Esophagus squamous epithelium (tissue), 5 donors: ENCODE measurements at places on chromosomes 3 and 15.

GRCh38 chr3:98892263-98892662 lies 9.2 kb downstream of the DCBLD2 start:
- no peak for DNase-seq

DNA sequence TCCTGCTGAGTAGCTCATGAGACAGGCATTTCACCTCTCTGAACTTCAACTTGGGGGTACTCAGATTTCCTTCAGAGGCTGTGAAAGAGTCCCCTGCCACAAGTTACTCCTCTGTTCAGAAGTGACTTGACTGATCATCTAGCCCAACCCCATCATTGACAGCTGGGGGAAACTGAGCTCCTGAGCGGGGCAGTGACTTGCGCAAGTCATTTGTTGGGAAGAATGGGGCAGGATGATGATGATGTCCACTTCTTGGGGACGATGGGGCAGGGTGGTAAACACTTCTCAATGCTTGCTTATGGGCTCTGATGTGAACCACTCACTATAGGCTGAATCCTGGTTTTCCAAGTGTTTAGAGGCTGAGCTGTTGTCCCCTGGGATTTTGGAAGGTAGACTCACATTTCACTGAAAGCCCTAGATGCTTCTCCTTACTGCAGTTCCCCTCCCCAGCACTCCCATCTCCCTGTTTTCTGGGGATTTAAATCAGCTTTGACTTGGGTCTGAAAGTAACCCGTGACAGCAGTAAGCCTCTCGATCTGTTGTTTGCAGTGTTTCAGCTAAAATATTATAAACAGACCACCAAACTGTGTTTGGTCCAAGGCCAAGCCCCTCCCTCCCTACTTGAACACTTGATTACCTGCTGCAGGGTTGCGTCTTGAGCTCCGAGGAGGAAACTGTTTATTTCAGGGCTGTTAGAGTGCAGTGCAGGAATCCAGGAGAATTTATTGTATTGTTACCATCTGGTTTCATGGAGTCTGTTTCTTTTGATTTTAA lies 25.1 kb downstream of the SMAD3 start:
- DNase-seq, result no peak

- DNase-seq, result no peak
Measured at GRCh38 chr3:37594873-37595783, 266.6 kb upstream of the CTDSPL start.

DNA sequence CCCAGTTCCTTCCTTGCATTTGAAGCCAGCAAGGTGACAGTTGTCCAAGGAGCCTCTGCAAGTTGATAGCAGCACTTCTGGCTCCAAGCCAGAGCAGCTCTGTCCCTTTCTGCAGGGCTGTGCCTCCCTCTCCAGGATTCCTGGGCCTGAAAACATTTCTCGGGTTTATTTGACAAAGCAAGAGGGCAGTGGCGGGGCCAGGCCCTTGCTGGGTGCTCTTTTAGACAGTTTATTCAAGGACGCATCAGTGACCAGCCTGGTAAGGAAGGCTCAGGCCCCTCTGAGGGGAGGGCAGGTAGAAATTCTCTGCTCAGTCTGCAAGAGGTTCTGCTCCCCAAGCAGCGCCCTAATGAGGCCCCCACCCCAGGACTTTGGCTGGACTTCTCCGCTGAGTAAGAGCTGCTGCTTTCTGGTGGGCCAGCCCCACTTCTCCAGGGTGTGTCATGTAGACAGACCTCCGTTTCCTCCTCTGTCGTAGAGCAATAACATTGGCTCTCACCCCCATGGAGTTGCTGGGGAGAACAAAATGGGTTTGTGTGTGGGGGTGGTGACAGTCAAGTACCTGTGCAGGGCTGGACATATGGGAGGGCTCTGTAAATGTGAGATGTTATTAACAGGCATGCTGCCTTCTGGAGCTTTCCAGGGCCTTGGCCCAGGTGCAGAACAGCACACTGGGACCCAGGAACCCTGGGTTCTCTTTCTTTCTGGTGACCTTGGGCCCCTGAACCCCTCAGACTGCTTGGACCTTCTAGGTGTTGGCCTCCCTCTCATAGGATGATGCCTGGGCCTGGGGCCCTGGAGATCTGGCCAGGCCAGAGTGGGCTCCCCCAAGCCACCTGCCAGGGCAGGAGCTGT lies 146.2 kb upstream of the TLE3 start:
- no peak for DNase-seq

DNA sequence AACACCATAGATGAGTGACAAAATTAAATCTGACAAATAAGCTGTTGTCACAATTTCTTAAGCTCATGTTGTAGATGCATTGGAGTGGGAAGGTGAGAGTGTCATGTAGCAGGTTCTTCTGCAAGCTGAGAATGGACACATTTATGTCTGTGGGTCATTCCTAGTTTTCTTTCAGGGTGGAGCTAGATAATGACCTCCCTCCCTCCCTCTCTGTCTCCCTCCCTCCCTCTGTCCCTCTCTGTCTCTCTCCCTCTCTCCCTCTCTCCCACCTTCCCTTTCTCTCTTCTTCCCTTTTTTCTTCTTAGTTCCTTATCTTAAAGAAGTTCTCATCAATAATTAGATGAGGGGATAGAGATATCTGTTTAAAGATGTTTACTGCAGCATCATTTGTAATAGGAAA lies 36.0 kb downstream of the PXYLP1 start:
- DNase-seq, result no peak

DNA sequence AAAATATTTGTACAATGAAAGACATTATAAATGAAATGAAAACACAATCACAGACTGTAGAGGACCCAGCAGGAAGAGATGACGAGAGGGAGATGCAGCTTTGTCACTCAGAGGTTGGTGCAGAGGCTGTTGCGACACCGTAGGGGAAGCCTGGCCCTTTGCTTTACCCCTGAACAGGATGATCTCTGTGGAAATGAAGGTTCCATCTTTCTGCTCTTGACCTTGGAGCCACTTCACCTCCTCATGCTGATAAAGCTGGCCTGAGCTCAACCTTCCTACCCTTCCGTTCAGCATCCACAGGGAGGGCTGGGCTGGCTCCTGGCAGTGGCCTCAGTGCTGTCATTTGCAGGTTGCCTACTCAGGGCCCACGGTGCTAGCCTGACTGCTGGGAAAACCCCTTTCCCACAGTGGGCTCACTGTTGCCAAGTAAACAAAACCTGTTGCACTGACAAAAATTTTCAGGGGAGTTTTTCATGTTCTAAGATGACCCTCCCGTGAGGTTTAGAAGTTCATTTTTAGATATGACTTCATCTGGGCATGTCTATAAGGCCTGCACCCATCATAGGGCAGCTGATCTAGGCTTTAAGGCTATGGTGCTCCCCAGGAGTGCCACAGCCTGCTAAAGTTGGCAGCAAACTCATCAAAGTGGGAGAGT lies 3.0 kb upstream of the CD80 start:
- DNase-seq, result no peak

- DNase-seq, result no peak
Measured at GRCh38 chr15:87764461-87765240, 491.9 kb downstream of the NTRK3 start.

- DNase-seq, result no peak
Measured at GRCh38 chr3:21785765-21786437, 34.9 kb upstream of the ZNF385D start.

DNA sequence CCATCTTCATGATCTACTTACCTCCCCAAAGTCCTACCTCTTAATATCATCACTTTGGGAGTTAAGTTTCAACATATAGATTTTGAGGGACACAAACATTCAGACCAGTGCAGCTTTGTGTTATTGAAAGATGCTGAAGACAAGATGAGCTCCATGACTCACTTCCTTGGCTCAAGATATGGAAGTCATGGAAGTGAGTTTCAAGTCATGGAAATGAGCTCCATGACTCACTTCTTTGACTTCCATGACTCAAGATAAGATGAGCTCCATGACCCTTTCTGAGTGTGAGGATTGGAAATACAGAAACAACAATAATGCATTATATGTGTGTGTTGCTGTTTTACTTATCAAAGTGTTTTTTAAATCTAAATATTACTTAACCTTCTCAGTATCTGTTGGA lies 170.2 kb upstream of the TPRG1 start:
- no peak for DNase-seq

- DNase-seq, result no peak
Measured at GRCh38 chr15:39855400-39855799, 64.7 kb downstream of the GPR176 start.
